SK-MEL-5 (cell line): ENCODE measurements at places on chromosomes 16 and 17. TPM values are rescaled to one million over a fixed set of nuclear protein-coding genes. Genes with fewer than 3 reads are reported as not detected.

The KRTAP16-1 gene
- not detected in 2 replicates for total RNA-seq

The C17orf50 gene
- total RNA-seq: not detected in 2 replicates

The ABCA10 gene
- 0.67 and 0.98 TPM in 2 replicates for total RNA-seq

The ACAP1 gene
- total RNA-seq: 0.03 TPM in 1 of 2 replicates, not detected in the other

DNA sequence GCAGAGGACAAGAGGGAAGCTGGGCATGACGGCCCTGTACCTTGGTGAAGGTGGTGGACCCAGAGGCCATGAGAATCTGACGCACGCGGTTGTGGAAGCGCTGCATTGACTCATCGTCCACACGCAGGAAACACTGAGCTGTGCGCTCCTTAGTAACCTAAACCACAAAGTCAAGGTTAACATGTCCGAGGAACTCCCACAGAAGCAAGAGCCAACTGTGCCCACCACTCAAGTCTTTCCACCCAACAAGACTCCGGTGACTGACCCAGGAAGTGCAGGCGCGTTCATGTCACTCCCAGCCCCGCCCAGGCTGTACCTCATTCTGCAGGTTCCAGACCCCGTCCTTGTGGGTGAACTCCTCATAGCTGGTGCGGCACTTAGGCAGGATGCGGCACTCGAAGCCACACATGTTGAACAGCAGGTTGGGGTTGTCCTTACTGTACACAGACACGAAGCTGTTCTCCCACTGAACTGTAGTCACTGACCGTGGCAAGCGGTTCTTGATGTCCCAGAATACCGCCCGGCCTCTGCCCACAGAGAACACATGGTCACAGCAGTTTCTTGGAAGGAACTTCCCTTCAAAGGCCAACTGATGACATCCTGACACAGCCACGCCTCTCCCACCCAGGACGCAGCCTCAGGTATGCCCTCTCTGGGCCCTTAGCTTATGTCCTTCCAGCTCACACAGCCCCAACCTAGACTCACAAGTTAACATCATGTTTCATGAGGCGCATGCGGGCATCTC, 11.5 kb downstream of the PRPF8 start:
- no peak for DNase-seq

DNA sequence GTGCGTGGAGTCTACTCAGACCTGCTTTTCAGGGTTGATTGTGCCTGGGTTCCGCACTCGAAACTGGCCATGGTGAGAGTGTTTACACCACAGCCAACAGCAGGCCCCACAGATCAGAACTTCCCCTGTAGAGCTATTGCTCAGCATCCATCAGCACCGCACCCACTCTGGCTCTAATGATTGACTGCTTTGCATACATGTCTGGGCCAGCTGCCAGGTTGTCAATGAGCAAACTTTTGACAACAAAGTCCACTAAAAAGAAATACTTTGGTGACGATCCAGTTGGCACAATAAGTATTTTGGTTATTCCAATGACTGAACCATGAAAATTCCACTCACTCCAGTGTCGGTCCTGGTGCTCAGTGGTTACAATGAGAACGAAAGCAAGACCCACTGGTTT, 190.7 kb downstream of the FOXL1 start:
- no peak for DNase-seq

DNA sequence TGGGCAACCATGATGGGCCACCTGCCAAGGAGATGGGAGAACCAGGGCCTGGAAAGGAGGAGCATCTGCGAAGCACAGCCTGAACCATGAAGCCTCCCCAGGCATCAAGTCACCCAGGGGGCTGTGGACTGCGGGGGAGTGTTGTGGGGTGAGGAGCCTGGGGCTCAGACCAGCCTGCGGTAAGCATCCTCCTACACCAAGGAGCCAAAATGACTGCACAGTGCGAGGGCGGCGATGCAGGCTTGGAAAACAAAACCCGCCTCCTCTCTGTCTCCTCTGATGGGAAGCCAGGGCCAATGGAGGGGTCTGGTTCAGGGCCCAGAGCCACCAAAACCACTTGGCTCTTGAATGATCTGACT, 18.1 kb upstream of the MAF start:
- no peak for DNase-seq

DNA sequence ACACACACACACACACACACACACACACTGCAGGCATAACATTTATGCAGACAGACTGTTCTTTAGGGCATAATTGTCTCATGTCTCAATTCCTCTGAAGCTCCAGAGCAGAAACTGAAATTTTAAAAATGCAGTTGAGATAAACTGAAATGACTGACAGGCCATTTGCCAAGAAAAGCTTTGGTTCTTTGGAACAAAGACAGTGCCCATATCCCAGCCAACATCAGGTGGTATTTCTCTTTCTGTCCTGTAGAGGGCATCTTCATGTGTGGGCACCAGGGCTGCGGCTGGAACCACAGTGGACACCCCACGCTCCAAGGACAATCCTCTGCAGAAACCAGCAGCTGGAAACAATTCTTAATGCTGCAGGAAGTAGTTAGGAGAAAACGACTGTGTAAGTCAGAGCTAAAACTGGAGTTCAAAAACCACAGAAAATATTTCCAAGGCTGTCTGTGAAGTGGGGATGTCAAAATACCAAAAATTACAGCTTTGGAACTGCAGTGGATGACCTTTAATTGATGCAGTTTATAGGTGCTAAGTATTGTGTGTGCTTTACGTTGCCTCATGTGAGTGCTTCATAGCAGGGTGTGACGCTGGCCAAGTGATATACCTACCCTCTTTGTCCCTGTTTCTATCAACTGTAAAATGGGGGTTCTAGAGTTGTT, 10.6 kb upstream of the MEFV start:
- peak; percentile 60 for DNase-seq

- DNase-seq: no peak
Measured at GRCh38 chr16:4588386-4588785, 26.3 kb downstream of the UBALD1 start.

- no peak for DNase-seq
Measured at GRCh38 chr16:65769776-65770438, 596.6 kb upstream of the CDH5 start.

GRCh38 chr16:53761962-53762703, 58.2 kb downstream of the FTO start:
- no peak for DNase-seq

DNA sequence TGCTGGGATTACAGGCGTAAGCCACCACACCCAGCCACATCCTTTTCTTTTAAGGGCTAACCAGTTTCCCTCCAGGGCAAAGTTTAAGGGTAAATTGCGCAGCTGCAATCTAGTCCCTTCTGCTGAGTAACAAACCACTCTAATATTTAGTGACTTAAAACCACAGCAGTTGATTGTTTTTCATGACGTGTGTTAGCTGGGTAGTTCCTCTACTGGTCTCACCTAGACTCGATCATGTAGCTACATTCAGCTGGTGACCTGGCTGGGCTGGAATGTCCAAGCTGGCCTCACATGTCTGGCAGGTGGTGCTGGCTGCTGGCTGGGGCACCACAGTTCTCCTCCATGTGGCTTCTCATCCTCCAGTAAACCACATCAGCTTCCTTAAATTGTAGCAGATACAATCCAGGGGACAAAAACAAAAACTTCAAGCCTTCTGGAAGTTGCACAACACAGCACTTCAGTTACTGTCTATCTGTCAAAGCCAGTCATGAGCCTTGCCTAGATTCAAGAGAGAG, 75.5 kb downstream of the GPRC5B start:
- no peak for DNase-seq
